Right hindlimb (tissue), 1 donor: ENCODE measurements at places on chromosomes 13 and 19.

DNA sequence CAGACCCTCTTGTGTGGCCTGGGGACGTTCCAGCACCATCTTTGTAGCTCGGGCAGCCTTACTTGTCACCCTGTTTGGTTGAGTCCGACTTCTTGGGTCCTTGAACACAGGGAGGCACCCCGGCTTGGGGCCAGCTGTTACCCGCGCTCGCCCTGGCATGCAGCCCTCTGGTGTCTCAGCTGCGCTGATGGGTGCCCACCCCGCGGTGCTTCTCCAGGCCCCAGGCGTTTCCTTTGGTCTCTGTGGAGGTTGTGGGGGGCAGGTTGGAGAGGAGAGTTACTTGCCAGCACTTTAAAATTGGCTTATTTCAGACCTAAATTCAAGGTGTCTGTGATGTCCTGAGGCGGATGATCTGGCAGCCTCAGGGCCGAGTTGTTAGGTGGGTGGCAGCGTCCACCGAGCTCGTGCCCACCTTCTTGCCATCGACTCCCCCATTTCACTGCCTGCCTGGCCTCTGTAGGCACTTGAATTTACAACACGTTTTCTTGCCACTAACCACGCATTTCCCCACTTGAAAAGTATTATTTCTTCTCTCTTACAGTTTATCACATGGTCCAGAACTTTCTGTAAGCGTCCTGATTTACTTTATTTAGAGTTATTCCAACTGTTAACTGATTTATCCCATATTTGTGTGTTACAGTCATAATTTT lies 16.9 kb downstream of the UBAC2 start:
- DNase-seq = no peak

DNA sequence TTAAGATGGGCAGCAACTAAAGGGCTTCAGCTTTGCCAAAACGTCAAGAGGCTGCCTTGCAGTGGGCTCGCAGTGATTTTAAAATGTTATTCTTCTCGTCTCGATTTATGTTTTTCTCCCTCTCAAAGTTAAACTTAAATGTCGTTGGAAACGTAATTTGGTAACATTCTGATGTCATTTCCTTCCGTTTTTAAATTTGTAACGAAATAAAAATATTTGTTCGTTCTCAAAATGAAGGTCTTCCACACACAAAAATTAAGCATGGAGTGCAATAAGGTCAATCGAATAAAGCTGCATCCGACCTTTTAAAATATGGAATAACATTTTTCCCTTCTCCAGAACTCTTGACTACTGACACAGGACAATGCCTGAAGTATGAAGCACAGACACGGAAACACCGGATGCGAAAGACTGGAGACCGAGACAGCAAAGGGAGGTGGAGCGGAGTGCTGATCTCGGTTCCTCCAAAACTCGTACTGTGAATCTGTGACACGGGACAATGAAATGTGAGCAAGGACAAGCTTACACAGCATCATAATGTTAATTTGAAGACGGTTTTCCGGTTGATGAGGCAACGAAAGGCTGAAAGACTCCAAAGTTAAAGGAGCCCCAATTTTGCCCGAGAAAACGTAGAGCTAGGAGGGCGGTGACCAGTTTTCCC lies 850 bp downstream of the MTMR6 start:
- DNase-seq = peak; percentile 36

DNA sequence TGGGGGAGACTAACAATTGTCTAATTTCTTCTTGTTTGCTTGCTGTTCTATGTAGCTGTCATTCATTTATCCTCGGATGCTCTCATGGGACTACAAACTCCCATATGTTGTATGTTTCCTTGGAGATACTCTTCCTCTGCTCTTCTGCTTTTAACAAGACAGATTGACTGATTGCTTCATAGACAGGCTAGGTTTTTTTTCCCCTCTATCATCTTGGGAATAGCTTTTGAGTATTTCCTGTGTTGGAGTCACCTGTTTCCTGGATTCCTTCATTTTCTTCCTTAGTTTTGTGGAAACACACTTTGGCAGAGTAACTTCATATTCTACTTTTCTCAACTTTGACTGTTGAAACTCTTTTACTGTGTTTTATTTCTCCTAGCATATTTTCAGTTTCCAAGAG lies 27.6 kb downstream of the EDNRB start:
- DNase-seq = no peak

- DNase-seq = no peak
Observed at GRCh38 chr19:32020538-32020937, 324.9 kb upstream of the ZNF507 start.

GRCh38 chr13:25691654-25692053 lies 319.9 kb downstream of the ATP8A2 start:
- DNase-seq = no peak

GRCh38 chr19:51158474-51159129 lies 16.5 kb downstream of the SIGLEC7 start:
- DNase-seq = no peak

GRCh38 chr13:76029088-76029487 lies 393.0 kb downstream of the LMO7 start:
- no peak for DNase-seq

DNA sequence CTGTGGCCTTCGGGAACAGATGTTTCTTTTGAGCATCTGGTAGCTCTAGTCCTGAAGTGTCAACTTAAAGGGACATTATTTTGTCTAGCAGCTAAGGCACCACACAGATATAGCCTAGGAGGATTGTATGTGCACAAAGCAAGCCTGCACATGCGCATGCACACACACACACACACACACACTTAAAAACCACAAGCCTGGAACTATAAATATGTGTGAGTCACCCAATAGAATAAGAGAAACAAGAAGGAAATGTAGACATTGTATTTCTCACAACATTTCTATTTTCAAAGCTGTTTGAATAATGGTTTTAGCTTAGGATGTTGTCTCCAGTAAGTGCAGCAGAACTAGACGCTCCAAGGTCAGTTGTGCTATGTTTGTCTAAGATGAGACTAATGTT lies 516.5 kb downstream of the SUCLA2 start:
- DNase-seq = no peak

GRCh38 chr19:6039566-6040225 lies 61.8 kb upstream of the RANBP3 start:
- no peak for DNase-seq

GRCh38 chr13:94716016-94716415 lies 3.7 kb upstream of the SOX21 start:
- no peak for DNase-seq

- peak; percentile 47 for DNase-seq
Observed at GRCh38 chr13:52599848-52600603, 42.2 kb upstream of the HNRNPA1L2 start.

- no peak for DNase-seq
Observed at GRCh38 chr13:109119896-109120295, 490.5 kb downstream of the MYO16 start.

- DNase-seq = no peak
Observed at GRCh38 chr13:112213467-112214255, 146.7 kb downstream of the SOX1 start.

- no peak for DNase-seq
Observed at GRCh38 chr19:6707011-6707657, 13.3 kb downstream of the C3 start.

- no peak for DNase-seq
Observed at GRCh38 chr13:105902396-105902795, 633.1 kb downstream of the EFNB2 start.

GRCh38 chr13:29564818-29565217 lies 30.7 kb downstream of the SLC7A1 start:
- DNase-seq = no peak

DNA sequence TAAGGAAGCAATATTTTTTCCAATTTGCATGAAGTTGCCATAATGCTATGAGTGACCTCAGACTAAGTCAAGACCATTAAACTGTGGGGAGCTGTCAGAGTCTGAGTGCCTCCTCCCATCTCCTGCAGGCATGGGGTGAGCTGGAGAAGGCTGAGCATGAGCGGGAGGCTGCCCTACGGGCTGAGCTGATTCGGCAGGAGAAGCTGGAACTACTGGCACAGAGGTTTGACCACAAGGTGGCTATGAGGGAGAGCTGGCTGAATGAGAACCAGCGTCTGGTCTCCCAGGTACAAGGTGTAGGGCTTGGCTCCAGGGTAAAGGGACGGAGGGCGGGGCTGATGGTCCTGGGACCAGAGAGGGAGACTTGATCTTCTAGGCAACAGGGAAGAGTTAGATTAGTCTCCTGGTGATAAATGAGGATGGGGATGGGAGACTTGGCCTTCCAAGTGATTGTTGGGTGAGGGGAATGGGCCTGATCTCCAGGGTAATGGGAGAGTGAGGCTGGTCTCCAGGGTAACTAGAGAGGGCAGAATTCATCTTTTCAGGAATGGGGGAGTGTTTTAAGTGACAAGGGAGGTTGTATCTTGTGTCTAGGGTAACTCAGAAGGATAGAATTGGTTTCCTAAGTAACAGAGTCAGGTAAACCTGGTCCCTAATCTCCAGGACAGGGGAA lies 36.0 kb downstream of the SPTBN4 start:
- DNase-seq = no peak

GRCh38 chr13:45713721-45714120 lies 11.6 kb downstream of the CBY2 start:
- DNase-seq = no peak

GRCh38 chr19:41528106-41528505 lies 47.9 kb upstream of the CEACAM21 start:
- no peak for DNase-seq

DNA sequence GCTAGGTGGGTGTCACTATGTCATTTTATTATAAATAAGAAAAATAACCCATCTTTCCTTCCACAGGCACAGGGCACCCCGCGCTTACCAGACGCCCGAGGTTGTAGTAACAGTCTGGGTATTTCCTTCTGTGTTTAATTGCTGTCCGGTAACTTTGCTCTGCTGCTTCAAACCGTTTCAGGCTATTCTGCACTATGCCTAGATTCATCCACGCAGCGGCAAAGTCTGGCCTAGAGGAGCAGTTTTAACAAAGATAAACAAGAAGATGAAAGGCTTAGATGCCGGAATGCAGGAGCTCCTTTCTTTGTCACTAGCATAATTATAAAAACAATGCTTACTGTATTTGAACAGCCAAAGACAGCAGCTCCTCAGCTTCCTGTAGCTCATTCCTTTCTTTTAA lies 36.9 kb upstream of the GGACT start:
- DNase-seq = no peak

GRCh38 chr19:33551676-33552075 lies 30.1 kb upstream of the PEPD start:
- DNase-seq = no peak

DNA sequence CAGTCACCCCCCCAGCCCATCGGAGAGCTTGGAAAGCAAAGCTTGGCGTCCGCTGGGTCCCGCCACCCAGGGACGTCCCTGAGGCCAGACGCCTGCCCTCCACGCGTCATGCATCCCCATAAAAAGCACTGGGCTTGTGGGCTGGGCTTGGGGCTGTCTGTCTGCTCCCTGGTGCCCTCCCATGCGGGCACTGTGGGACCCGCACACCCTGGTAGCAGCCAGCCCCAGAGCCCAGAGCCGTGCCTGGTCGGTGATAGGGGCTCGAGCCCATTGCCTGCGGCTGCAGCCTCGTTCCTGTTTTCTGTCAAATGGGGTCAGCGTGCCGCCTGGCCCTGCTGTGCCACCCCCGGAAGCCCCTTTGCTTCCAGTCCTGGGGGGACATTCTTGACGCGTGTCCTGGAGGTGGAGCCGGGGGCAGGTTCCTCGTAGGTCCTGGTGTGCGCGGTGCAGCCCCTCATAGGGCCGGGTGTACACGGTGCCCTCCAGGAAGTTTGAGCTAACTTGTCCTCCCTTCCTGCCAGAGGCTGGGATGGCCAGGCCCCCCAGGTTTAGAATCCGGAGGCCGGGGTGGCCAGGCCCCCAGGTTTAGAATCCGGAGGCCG lies 4.3 kb upstream of the GZMM start:
- peak; percentile 17 for DNase-seq

DNA sequence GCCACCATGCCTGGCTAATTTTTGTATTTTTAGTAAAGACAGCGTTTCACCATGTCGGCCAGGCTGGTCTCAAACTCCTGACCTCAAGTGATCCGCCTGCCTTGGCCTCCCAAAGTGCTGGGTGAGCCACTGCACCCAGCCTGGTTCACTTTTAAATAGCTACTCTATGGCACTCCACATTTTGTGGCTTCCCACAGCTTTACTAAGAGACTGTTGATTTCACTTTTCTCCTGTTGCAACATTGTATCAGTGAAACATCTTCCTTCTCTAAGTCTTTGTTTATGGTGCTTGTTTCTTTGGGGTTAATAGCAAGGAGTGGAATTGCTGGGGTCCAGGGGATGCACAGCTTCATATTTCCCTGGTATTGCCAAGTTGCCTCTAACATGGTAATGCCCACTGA lies 12.3 kb downstream of the TMEM38A start:
- DNase-seq = no peak

DNA sequence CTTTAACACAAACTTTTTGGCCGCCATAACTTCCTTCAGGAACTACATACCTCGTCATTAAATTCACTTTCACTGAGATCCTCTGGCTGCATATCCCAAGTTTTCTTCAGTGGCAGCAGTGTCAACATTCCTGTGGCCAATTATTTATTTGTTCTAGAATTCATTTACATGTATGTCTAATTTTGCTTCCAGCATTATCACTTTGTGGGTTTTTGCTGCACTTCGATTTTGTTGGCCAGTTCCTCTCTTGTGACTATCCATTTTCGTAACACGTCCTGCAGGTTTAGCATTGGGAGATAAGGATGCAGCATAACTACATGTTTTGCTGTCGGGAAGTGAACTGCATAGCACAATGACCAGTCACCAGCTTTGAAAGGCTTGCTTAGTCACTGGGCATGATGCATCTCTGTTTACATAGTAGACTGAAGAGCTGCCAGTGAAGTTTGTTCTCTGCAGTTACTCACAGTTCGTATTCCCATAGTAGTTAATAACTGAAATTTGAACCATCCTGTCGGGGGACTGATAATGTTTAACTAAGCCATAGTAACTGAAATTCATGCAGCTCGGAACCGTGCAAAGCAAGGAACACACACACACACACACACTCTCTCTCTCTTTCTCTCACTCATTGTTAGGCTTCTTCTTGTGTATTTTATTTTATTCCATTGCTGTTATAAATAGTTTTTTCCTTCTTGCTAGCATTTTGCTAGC lies 28.3 kb downstream of the ZNF507 start:
- no peak for DNase-seq

DNA sequence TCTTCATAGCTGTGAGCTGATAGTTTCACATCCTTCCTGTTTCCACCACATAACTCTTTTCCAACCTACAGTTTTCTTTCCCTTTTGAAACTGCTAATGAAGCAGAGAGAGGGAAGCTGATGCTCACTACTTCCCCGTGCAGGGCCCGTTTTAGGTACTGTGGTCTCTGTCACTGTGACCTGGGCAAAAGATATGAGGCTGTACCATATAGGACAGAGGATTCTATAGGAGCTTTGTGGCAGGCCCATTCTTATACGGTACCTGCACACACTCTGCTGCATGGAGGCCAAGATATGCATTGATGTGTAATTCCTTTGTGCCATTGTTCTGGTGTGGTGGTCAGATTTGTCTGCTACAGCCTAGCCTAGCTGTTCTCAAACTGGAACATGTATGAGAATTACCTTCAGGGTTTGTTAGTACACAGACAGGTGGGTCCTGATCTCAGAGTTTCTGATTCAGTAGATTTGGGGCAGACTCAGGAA lies 577.3 kb downstream of the LMO7 start:
- DNase-seq = no peak

DNA sequence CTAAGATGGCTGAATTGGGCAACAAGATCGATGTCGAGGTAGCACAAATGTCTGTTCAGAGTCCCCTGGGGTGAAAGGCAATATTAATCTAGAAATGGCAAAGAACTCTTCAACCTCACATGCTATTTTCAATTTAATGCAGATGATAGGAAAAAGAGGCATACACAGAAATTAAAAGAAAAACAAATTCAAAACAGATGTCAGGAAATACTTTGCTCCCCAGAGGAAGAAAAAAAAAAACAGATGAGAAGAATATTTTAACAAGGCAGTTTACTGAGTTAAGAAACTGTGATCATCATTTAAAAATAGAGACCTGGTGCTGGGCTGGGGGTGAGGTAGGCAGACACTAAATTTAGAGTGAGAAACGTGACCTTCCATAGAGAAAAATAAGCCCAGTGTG lies 421.9 kb upstream of the ARGLU1 start:
- DNase-seq = no peak
